Fibroblast of skin of left quadriceps (primary cell): ENCODE measurements at places on chromosomes 6 and 20.

DNA sequence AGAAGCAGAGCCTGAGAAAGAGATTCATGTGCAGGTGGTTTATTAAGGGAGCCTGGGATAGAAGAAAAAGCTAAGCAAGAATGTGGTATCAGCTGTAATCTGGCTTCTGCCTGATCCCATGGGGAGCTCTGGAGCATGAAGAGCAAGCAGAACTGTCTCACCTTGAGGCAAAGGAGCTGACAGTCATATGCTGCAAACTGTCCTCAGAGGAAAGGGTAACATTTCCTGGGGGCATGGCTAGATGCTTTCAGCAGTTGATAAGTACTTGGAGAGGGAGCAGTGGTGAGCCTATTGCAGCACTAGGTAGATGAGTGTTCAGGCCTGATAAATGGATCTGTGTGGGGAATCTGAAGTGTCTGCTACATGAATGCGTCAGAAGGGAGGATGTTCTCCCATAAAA, 621.5 kb upstream of the BTBD3 start:
- no peak for DNase-seq

DNA sequence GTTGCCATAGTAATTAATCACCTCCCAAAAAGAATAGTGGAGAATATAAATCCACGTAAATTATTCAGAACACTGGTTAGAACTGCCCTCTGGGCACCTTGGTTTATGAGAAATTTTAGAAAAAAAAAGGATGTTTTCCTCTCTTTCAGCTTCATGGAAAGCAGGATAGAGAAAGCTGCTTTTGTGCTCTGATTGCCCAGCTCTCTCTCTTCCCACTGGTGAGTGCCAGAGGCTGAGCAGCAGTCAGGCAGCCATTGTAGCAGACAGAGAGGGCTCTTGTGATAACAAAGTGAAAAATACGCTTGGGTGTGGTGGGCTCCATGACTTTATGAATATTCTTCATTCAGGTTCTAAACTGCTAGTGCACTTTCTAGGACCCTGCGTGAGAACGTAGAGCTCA, 26.4 kb downstream of the SLC35F1 start:
- no peak for DNase-seq

GRCh38 chr6:129279343-129280292, 396.7 kb downstream of the LAMA2 start:
- DNase-seq: no peak

DNA sequence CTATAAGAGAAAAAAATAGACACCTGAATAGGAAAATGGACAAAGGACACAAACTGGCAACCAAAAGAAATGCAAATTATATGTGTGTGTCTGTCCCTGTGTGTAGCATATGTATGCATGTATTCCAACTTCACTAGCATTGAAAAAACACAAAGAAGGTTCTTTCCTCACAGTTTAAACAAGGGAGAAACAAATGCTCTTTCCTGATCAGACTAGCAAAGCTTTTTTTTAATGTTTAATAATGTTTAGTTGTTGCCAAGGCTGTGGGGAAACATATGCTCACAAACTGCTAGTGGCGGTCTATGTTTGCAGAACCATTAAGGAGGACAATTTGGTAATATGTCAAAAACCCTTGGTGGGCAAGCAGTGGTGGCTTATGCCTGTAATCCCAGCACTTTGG, 22.4 kb downstream of the SMLR1 start:
- DNase-seq: no peak

DNA sequence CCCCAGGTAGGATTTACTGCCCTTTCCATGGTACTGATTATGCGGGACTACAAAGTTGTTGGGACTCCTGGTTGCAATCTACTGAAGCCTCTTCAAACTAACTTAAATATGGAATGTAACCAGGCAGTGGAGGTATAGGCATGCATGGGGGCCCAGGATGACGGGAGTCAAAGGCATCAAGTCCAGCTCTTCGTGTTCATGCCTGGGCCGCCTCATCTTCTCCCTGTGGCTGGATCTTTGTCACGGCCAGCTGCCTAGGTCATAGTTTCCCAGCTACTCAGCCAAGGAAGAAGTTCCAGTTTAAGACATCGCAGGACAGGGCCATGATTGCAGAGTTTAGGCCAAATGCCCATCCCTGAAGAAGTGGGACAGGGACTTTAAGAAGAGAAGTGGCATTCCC, 20.5 kb downstream of the LYRM2 start:
- DNase-seq: no peak

GRCh38 chr6:98747960-98748359, 86.4 kb upstream of the POU3F2 start:
- no peak for DNase-seq

DNA sequence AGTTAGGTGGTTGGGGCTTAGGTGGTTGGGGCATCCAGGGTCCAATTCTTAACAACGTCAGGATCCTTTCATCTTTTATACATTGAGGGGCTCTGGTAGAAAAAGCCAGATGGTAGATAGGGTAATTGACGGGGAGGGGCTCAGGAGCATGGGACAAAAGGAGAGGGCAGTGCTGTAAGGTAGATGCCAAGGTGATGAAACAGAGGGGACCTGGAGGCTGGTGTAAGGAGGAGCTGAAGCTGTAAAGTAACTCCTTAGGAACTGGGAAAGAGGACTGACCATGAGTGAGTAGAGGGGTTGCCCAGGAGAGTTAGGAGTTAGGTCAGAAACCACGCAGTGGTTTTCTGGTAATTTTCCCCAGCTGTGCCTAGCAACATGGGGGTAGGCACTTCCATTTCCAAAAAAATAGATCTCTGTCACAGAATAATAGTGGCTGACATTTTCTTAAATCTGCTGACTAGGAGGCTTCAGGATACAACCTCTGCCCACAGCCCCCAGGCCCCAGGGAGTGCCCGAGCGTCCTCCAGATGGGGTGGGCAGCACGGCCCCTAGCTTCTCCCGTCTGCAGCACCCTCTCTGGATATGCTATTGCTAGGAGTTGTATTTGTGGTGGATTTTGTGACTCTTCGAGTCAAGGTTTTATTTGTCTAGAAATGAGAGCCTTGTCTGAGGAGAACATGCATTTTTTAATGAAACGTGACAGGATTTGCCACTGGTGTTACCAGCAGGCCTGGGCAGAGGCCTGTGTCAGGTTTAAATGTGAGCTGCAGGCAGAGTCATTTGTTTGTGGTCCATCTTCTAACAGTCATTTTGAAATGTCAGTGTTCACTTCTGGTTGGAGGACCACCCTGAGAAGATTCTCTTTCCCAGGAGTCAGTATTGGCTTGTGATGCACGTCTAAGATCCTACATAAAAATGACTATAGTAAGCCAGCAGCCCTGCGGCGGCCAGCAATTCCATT, 44.6 kb downstream of the TULP4 start:
- DNase-seq: no peak

GRCh38 chr6:1296542-1296941, 15.4 kb upstream of the FOXQ1 start:
- no peak for DNase-seq

- no peak for DNase-seq
Observed at GRCh38 chr20:42483730-42484303, 705.9 kb downstream of the PTPRT start.

DNA sequence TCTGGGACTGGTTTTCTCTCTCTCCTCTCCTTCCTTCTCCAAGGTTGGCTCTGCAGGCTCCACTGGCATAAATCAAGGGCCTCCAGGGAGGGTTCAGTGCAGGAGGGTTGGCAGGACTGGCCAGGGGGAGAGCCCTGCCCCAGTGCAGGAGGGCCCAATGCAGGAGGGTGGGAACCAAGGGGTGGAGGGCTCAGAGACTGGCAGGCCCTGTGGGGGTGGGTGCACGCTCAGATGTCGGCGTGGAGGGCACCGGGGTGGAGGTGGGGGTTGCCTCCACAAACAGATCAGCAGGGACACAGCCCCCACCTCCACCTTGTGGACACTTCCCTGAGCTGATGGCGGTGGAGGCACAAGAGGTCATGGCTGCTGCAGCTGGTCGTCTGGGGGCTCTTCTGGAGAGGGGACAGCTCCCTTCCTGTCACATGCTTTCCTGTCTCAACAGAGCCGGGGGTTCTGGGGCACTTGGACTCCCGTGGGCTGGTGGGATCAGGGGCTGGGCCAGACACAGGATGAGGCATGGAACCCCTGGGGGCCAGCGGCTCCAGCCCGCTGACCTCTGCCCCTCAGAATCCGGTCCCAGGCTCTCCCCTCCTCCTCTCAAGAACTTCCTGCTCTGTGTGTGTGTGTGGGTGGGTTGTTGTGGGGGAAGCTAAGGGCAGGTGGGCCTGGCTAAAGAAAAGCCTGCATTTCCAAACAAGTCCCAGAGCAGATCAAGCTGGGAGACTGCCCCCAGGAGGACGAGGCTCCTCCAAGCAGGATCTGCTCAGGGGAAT, 2.7 kb upstream of the ABHD16B start:
- DNase-seq: no peak

DNA sequence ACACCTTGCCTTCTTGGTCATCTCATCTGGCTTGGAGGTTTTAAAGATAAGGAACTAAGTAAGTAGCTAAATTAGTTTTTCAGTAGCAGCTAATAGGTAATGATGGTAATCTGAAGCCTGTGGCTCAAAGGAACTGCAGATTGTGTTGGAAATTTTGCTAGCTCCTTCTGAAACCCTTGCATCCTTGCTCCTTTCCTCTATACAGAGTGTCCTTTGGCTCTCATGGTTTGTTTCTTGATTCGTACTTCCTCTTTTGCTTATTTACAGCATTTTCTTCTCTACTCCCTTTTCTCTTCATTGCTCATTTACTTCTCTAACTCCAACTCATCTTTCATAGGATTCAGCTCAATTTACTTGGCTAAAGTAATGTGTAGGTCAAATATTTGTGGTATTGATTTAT, 19.0 kb downstream of the LRRC1 start:
- no peak for DNase-seq

GRCh38 chr6:30769088-30769852, 24.9 kb upstream of the IER3 start:
- DNase-seq: peak; percentile 89

DNA sequence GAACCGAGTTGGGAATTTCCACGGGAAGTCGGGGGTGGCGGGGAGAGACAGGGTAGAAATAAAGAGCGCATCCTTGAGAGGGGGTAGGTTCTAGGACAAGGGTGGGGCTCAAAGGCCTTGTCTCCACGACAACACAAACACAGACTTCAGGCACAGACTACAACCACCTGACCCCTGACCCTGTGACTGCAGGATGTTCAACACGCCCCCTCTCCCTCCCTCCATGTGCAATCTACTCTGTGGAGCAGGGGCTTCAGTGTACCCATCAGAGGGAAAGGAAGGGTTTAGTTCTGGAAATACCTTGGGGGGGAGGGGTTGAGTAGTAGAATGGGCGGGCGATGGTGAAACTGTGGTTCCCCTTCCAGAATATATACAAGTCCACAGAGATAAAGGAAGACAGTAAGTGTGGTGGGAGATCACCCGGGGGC, 651 bp upstream of the TAPBP start:
- DNase-seq: no peak

DNA sequence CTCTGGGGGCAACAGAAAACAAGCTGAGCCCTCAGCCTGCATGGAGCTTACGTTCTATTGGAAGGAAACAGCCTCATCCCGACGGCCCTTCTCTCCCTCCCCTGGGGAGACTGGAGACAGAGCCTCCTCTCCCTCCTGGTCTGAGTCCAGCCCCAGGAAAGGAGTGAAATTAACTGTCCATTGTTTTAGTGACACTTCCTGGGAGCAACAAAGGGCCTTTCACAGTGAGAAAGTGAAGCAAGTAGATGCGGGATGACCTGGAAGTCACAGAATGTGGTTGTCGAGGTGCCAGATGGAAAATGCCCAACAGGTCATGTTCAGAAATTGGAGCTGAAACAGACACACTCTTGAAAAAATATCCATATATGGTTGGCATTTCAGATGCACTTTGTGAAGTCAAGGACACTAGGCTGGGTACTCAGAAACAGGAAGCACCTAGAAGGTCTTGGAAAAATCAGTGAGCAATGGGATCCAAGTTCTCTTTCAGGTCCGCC, 77.8 kb downstream of the TFAP2C start:
- DNase-seq: no peak

- DNase-seq: no peak
Observed at GRCh38 chr6:99689916-99690685, 83.5 kb downstream of the PRDM13 start.

- DNase-seq: no peak
Observed at GRCh38 chr6:115323001-115323400, 737.7 kb downstream of the FRK start.

- no peak for DNase-seq
Observed at GRCh38 chr6:8749465-8749864, 314.1 kb upstream of the SLC35B3 start.

- no peak for DNase-seq
Observed at GRCh38 chr20:57695940-57696339, 13.9 kb downstream of the PMEPA1 start.

GRCh38 chr6:1136415-1136774, 175.5 kb upstream of the FOXQ1 start:
- peak; percentile 32 for DNase-seq

DNA sequence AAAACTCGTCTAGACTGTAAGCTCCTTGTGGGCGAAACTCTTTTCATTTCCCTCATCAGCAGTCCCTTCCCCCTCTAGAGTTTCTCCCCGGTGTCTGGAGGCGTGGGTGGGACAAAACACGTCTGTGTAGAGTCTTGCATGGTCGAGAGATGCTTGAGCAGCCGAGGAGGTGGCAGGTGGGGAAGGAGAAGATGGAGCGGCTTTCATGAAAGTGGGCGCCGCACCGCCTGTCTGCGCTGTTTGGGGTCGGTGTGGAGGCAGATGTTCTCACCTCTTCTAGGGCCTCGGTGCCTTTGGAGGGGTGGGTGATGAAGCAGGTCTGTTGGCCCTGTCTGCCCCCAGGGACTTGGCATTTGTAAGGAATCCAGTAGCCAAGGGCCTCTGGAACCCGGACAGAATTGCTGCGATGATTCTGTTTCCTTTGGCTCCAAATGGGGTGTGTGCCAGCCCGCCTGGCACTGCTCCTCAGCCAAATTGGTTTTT, 1.2 kb downstream of the BRPF3 start:
- no peak for DNase-seq

GRCh38 chr6:53544217-53544469, 758 bp downstream of the GCLC start:
- no peak for DNase-seq

- DNase-seq: peak; percentile 48
Observed at GRCh38 chr6:33419580-33420490, at the start of gene SYNGAP1. TSS of gene SYNGAP1 (plus strand) at chr6:33420065. CDS start at chr6:33420265, 200 bp downstream.

- no peak for DNase-seq
Observed at GRCh38 chr6:160190973-160191372, 67.6 kb downstream of the SLC22A2 start.

GRCh38 chr6:155264693-155265320, 994 bp downstream of the CLDN20 start:
- DNase-seq: peak; percentile 7

- peak; percentile 44 for DNase-seq
Observed at GRCh38 chr20:1761116-1761515, 103.5 kb upstream of the SIRPG start.

DNA sequence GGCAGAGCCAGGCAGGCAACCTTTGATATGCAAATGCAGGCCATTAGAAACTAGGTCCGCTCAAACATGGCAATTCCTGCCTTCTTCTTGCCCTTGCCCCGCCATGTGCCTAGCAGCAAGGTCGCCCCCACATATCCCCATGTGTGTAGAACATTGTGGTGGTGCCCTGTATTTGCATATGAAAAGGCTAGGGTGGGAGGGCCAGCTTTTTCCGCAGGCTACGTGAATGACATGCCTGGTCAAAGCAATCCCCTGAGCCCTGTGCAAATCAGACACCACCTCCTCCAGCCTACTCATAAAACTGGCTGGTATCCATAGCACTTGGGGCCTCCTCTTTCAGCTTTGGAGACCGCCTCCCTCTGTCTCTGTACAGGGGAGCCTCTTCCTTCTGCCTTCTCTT, 31.6 kb downstream of the GSTA2 start:
- no peak for DNase-seq
